ENCODE measurements at places on chromosomes 3 and 15. TPM values are rescaled to one million over a fixed set of nuclear protein-coding genes. Genes with fewer than 3 reads are reported as not detected.

DNA sequence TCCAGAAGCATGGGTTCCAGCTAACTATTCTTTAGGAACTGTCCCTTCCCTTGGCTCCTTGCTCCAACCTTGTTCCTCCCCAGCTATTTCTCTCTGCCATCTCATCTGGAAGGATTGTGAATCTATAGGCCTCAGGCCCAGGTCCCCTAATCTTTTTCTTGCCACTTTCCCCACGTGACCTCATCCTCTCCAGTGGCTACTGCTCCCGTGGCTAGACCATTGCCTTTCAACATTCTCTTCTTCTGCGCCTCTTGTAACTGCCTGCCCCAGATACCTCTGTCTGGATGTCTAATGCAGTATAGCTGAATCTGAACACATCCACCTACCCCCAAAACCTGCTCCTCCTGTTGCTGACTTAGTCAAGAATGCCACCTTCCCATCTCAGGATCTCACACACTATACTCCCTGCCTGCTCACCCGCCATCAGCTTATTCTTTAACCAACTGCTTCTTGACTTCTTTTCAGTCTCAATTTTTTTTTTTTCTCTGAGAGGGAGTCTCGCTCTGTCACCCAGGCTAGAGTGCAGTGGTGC, 5.2 kb downstream of the GPX1 start:
- no peak for DNase-seq

DNA sequence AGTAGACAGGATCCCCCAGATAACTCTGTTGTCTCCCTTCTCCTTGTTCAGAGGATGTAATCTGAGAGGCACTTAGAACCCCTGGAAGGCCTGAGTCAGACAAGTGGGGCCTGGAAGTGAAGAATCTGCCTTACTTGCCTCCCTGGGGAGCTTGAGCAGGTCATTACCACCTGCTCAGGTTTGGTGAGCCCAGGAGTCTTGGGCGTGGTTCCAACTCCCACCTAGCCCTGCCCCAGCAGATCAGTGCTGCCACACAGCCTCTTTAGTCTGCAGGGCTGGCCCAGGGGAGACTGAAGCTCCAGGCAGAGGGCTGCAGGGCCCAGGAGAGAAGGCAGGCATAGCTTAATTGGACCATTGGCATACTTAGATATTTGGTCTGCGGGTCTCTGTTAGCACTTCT, 230.0 kb downstream of the ERC2 start:
- no peak for DNase-seq

GRCh38 chr3:152100491-152101132, 168.1 kb upstream of the MBNL1 start:
- no peak for DNase-seq

- no peak for DNase-seq
These were observed 73.3 kb downstream of the ABHD5 start for GRCh38 chr3:43764056-43764455.

- no peak for DNase-seq
These were observed 36.6 kb upstream of the ZPLD1 start for GRCh38 chr3:102398176-102398575.

DNA sequence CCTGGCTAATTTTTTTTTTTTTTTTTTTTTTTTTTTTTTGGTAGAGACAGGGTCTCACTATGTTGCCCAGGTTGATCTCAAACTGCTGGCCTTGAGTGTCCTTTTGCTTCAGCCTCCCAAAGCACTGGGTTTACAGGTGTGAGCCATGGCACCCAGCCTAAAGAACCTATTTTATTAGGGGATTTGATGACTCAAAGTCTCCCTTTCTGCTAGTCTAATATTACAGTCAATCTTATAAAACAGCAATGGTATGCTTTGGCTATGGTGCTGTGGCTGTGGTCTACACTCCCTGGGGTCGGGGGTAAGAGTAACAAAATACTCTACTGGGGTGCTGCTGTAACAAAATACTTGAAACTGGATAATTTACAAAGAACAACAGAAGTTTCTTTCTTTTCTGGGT, 44.8 kb downstream of the ZNF589 start:
- no peak for DNase-seq

- DNase-seq = no peak
These were observed 71.9 kb downstream of the ANXA2 start for GRCh38 chr15:60325905-60326304.

DNA sequence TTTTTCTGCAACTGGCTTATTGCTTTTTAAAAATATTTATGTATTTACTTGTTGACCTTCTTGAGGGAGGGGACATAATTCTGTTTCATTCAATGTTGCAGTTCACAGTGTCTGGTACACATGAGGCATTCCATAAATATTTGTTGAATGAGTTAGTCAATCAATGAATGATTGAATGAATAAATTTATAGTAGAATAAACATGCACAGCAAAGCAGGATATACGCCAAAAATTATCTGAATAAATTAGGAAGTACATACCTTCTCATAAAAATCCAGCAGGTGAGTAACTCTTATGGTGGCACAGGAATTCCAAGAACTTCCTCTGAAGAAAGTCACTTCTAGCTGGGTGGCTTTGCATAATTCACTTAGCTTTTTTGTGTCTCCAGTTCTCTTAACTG, 469.4 kb upstream of the ATP11B start:
- DNase-seq = no peak

GRCh38 chr3:73024836-73025235, 28.2 kb downstream of the PPP4R2 start:
- DNase-seq = no peak

DNA sequence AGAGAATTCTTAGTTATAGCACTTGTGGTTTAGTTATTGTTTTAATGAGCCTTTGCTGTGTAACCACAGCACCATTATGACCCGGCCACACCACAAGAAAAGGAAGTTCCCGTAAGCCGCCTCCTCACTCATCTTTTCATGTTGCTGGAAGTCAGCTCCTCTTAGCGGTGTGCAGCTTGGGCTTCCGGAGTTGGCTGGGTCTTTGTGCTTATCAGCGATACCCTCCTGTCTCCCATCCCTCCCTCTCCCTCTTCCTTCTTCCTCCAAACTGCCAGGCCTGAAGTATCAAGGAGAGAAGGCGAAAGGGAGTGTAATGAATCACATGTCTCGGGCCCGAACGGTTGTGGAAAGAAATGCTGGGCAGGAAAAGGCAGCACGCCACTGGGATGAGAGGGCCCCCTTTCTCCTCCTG, 353.5 kb downstream of the MCTP2 start:
- no peak for DNase-seq

DNA sequence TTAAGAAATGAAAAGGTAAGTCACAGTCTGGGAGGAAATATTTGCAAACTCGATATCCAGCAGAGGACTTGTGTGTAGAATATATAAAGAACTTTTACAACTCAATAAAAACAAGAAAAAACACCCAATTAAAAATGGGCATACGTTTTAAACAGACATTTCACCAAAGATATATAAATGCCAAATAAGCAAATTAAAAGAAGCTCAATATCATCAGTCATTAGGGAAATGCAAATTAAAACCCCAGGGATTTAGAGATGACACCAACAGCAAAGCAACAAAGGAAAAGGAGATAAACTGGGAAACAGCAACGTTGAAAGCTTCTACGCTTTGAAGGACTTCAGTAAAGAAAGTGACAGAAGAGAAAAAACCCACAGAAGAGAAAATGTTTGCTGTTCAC, 132.3 kb downstream of the NUP210 start:
- DNase-seq = no peak

- no peak for DNase-seq
These were observed 23.9 kb downstream of the ATP13A3 start for GRCh38 chr3:194462936-194463335.

DNA sequence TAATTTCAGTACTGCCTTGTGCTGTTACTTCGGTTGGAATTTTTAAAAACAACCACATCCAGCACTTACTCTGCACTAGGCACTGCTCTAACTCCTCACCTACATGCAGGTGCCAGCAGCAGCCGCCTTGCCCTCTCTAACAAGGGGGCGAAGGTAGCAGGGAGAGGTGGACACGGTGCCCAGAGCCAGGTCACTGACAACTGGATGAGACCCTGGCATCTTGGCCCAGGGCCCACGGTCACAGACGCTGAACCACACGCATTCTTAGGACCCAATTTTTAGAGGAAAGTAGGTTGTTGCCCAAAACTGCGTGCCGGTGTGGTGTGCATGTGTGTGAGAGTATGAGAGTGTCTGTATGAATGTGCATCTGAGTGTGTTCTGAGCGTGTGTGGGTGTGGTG, 63.4 kb upstream of the GATA2 start:
- no peak for DNase-seq

- no peak for DNase-seq
These were observed 36.6 kb downstream of the GSK3B start for GRCh38 chr3:120057626-120058025.

DNA sequence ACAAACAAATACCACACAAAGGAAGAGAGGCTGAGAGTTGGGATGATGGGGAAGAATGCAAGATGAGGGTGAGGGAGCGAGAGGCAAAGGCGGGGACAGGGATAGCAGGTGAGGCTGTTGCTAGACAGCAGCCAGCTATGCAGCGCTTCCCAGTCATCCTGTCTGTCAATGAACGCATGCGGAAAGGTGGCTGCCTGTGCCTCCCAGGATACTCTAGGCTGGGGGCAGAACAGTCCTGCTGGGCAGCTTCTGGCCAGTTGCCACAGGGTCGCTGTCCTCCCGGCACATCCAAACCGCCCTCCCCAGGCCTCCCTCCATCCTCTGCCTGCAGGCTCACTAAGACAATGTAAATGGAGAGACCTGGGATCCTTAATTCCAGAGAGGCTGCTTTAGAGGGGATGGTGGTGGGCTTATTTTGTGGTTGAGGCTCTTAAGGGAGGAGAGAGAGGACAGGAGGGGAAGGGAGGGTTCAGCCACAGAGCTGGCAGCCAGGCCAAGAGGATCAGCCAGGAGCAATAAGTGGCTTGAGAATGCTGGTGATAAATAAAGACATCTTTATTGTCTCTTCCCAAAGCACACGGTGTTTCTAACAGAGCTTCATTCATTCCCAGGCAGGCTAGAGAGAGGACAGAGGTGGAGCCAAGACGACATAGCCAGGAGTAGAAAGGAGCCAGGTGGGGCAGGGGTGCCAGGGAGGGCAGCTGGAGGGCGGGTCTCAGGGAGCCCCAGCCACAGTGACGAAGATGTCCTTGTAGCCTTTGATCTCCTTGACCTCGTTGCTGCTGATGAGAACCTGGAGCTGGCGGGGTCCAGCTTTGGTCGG, 9.2 kb upstream of the TGM5 start:
- no peak for DNase-seq

- no peak for DNase-seq
These were observed 169.7 kb downstream of the TJP1 start for GRCh38 chr15:29652595-29652994.

- DNase-seq = no peak
These were observed 828 bp upstream of the VWA5B2 start for GRCh38 chr3:184228376-184229137.

DNA sequence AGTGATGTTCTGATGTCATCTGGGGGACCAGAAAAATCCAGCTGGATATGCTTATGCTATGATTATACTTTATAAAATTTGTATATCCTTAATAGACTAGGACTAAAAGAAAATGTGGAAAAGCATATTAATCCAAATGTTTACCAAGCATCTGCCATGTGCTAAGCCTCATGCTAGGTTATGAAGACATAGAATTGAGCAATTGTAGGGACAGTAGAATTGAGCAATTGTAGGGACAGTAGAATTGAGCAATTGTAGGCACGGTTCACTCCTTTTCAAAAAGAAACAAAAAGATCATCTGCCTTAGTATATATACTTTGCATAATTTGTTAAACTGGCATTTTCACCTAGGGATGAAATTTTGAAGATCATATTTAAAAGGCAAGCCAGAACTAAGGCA, 18.3 kb downstream of the ABHD5 start:
- no peak for DNase-seq

DNA sequence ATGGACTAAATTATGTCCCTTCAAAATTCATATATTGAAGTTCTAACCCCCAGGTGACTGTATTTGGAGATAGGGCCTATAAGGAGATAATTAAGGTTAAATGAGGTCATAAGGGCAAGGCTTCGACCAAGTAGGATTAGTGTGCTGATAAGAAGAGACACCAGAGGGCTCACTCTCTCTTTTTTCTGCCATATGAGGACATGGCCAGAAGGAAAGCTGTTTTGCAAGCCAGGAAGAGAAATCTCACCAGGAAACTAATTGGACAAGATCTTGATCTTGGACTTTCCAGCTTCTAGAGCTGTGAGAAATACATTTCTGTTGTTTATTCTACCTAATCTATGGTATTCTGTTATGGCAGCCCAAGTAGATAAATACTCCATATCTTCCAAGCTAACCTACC, 503.6 kb upstream of the NAALADL2 start:
- no peak for DNase-seq

DNA sequence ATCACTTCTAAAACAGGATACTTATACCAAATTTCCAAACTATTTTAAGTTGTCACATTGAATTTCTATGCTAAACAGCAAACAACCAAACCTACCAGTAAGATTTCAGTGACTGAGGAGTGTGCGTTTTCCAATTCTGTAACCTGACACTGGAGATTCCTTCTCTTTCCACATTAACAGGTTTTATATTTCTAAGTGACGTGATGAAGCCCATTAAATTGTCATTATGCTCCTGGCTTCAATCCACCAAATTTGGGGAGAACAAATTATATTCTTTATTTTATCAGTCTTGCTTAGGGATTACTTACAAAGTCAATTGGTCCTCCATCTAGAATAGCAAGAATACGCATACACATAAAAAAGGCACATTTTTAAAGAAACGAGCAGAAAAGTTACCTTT, 764.8 kb upstream of the NR2F2 start:
- no peak for DNase-seq

DNA sequence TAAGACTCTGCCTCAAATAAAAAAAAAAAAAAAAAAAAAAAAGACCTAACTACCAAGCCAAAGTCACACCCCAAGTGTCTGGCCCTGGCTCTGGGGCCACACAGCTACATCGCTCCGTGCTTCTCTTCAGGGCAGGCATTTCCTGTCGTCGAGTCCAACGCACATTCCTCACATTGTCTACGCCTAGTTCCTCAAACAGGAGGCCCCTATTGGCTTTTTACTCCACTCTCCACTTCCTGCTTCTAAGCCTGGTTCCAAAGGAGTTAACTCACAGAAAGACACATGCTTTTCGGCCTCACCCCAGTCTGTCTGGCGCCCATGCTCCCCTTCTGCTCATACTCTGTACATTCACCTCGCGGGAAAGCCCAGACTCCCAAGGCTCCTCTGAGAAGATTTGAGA, 28.8 kb downstream of the KNG1 start:
- DNase-seq = peak; percentile 18

DNA sequence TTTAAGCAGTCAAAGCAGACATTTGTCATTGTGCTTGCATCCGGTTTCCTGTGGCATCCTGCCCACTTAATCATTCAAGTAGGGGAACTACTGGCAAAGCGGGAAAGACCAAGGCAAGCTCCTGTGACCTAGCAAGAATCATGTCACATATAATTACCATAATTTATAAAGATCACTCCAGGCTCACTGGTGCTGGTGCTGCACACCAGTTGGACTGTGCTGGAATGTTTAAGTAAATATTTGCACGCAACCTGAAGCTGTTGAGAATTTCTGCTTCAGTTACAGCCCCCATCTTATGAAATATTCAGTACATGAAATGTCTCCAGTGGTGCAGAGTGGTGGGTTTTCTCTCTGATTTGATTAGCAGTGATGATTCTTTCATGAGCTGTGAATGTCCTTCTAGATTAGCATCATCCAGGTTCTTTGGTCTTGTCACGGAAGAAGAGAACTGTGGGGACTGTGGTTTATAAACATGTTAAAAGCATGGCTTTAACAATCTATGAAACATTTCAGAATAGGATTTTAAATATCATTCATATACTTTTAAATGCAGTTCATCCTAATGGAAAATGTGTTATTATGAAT, 621.3 kb upstream of the EPHA6 start:
- DNase-seq = no peak

SUMF1 gene
- 46.5 TPM for polyA plus RNA-seq

MCTP2 gene
- polyA plus RNA-seq = 17.8 TPM

SLC22A13 gene
- 0.19 TPM for polyA plus RNA-seq

BTLA gene
- not detected for polyA plus RNA-seq

SLC9A9 gene
- 11.5 TPM for polyA plus RNA-seq

DCUN1D1 gene
- 34.8 TPM for polyA plus RNA-seq

CLEC3B gene
- polyA plus RNA-seq = 4.3 TPM

Data from AG04450 (cell line).